Osteoblast (primary cell): ENCODE measurements at places on chromosomes 5 and 9. TPM values are rescaled to one million over a fixed set of nuclear protein-coding genes. Genes with fewer than 3 reads are reported as not detected.

The FOXD4 gene
- total RNA-seq, result 0.29 and 0.36 TPM in 2 replicates

The HTR4 gene
- total RNA-seq, result not detected in 2 replicates

The MYOT gene
- total RNA-seq, result not detected in 2 replicates

The TBC1D2 gene
- total RNA-seq, result 114 and 128 TPM in 2 replicates

The CRAT gene
- total RNA-seq, result 64.8 and 79.6 TPM in 2 replicates

- no peak for DNase-seq
Observed at GRCh38 chr5:150608991-150609390, 31.5 kb upstream of the SYNPO start.

DNA sequence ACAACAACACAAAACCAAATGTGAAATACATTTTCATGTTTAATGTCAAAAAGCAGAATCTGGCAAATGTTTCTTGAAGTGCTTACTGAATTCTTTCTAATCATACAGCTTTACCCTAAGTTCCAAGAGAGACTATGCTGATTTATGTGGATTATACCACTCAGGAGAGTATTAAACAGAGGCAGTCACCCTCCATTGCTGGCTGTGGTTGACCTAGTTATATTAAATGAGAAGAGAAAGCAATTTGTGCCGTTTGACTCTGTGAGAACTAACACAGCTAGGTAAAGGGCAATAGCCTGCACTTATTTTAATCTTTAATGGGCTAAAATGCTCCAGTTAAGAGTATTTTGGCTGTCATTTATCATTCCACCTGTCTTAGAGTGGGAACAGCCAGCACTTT is 62.6 kb downstream of the ELL2 start:
- DNase-seq, result no peak

DNA sequence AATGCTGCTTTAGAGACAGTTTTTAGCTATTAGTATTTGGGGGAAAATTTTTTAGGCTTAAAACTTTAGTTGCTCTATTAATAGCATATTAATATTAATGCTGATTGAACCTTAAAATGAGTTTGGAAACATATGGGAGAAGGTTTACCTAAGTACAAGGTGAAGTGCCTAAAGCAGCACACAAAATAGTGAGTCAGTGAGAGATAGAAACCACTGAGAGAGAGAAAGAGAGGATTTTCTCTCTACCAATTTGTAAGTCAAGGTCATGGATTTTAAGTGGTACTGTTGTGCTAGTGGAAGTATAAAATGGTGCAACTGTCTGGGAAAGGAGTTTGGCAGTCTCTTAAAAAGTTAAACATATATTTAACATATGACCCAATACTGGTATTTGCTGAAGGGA is 64.9 kb downstream of the MARCHF3 start:
- DNase-seq, result no peak

DNA sequence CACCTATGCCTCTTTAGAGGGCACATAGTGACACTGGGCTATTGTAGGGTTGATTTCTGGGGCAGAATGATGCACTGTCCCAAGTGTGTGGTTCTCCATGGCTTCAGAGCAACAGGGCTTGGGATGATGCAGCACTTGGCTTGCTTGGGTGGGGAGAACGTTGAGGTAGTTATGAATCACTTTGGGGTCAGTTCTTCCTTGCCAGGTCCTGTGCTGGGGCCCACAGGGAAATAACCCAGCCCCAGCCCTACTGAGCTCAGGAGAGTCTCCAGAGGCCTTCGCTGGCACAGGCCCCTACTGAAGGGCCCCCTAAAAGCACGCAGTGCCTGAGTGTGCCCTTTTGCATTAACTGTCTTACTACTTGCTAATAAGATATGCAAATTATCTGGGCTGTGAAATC is 24.2 kb downstream of the JADE2 start:
- peak; percentile 97 for DNase-seq

DNA sequence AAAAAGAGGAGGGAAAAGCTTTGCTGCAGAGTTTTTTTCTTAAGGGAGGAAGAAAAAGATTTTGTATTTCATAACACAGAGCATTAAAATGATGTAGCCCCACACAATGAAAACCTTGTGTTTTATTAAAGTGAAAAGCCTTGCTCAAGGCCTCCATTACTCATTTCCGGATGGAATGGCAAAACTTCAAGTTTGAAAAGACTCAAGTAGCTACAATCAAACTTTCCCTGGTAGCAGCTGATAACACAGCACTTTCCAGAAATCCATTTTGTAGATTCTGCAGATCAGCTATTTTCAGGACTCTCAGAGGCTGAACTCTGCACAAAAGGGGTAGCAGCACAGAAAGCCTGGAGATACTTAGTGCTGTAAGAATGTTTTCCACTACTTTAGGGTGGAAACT is 374.8 kb downstream of the NFIB start:
- DNase-seq, result peak; percentile 26

DNA sequence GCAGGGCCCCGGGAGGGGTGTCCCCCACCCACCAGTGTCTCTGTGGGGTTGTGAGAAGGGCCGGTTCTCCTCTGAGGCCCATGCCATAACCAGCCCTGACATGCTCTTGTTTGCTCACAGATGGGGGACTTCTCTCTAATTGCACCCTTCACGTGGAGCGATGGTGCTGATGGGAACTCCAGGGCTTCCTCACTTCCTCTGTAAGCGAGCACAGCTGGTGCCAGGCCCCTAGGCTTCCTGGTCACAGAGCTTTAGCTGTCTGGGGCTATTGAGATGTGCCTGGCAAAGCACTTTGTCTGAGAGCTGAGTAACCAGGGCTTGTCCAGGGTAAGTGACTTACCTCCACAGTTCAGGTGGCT is 36.4 kb downstream of the PHF2 start:
- DNase-seq, result no peak

DNA sequence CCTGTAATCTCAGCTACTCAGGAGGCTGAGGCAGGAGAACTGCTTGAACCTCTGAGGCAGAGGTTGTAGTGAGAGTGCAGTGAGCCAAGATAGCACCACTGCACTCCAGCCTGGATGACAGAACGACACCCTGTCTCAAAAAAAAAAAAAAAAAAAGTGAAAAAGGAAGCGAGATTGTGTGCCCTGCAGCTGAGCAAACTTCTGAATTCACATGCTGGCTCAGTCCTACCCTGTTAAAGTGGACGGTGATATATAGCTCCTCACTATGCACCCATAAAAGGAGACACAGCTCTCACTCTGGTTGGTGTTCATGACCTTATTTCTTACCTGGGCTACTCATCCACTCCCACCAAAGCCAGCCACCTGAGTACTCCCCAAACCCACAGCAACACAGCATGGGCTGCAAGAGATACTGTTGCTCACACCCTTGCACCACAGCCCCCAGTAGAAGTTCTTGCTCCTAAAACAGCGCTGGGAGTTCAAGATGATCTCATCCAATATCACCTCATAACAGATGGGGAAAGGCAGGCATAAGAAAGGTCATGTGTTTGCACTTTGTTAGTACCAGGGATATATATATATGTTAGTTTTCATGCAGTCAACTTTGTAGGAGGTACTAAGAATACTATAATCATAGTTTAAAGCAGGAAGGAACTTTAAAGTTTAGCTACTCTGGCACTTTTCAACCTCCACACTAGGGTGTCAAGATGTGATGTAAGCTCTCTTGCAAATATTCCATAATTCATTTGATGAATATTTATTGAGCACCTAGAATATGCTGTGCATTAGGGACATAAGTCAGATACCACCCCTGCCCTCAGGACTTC is 4.0 kb downstream of the TTLL11 start:
- DNase-seq, result no peak

DNA sequence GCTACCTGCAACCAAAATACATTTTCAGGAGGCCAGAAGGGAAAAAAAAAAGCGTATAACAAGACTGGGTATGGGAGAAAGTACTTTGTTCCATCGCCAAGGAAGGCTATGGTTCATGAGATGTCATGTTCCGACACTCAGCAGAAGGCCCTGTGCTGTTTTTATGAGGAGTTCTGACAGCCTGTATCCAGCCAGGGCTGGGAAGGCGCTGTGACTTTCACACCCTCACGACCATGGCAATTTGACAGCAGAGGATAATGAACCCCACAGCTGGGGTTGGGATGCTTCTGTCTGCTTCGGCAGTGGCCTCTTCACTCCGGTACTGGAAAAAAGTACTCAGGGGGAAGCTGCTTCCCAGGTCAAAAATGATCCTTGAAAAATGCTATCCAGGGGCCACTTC is 154.4 kb downstream of the PRELID2 start:
- no peak for DNase-seq

DNA sequence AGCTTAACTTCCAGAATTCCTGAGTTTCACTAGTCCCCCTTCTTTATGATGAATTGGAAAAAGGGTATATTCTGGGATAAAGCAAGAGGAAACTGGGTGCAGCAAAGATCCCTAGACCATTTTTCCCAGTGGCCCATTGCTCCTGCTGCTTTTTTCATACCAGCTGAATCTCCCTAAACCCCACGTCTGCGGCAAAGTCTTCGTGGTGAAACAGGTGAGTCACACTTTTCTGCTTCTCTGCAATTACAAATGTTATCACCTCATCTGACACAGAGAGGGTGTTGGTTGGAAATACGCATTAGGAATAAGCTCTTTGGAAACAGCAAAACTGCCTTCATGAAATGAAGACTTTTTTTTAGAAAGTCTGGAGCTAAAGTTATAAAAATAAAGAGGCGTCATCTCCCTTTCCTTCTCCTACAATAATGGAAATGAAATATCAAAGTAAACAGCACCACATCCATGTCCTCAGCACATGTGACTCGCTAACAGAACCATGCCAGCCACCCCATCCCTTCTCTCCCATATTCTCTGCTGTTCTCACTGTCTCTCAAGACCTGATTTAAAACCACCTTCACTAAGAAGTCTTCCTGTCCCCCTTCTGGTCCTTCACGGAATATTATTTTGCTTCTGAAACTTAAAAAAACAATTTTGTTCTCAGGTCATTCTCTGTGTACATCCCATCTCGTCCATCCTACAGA is 39.5 kb upstream of the GLRX start:
- DNase-seq, result peak; percentile 42
